ENCODE measurements at places on chromosomes 6 and 20.

DNA sequence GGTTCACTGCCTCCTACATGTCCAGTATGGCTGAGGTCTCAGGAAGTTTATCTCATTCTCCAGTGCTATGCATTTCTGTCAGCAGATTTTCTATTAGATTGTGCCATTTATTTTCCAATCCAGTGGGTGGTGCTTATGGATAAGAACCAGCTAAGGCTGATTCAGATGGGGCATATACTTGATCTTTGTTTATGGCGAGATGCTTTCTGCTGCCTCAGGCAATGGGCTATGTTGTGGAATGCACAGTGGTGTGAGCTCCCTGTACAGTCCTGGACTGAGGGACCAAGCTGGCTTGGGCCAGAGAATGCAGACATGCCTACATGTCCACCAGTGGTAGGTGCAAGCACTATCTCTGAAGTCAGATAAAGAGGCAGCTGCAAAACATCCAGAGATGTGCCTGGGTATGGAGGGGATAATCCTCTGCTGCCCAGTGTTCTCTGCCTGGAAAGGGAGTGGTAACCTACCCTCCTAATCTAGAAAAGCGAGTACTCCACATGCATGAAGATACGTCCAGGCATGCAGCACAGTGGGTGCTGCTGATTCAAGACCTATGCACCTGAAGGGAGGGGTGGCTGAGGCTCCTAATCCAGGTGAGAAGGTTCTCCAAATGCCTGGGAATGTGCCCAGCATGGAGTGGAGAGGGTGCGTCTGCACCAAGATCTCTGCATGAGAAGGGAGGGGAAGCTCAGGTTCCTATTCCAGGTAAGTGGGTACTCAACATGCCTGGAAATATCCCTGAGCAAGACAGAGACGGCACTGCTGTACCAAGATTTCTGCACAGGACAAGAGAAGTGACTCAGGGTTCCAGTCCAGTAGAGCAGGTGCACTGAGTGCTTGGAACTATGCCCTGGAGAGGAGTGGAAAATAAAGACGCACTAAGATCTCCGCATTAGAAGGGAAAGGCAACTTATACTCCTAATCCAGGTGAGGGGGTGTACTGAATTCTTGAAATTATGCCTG, 9.4 kb downstream of the CST4 start:
- no peak for DNase-seq

DNA sequence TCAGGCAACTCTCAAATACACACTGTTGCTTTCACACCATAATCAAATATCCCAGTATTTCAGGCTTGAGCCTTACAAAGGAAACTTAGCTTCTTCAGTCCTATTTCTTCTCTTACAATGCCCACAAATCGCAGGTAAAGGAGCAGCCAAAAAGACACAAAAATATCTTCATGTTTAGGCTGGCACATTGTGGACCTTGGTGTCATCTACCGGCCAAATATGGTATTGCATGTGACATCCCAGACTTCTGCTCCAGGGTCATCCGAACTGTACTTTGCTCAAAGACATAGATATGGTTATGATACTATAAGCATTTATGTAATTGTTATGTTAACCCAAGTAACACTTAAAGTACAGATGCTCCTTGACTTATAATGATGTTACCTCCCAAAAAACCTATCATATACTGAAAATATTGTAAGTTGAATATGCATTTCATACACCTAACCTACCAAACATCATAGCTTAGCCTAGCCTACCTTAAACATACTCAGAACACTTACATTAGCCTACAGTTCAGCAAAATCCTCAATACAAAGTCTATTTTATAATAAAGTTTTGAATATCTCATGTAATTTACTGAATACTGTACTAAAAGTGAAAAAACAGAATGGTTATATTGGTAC, 4.6 kb downstream of the OR2H2 start:
- DNase-seq: peak; percentile 61

DNA sequence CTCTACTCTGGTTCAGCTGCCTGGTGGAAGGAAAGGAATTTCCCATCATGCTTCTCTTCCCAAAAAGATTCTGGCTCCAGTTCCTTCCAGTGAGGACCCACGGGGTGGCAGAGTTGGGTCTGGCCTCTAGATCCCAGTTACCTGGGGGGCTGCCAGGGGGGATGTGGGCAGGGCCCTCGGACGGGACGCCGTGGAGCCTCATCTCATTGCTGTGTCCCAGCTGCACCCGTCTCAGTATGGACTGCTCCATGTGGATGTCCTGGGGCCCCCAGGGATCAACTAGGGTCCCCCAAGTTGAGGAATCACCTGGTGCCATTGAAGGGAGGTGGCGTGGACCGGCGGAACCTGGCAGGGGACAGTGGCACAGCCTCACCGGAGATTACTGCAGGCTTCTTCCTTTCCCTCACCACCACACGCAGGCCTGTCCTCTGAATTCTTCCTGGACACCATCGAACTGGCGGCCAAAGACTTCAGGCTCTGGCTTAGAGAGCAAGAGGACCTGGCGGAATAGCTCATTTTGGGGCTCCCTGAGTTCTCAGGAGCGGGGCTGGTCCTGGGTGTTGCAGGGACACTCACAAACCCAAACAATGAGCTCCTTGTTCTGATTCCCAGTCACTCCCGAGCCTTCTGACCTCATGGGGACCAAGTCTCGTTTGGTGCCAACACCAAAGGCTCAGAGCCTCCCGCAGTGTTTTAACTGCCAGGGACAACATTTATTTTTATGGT, 8.5 kb downstream of the ZBP1 start:
- DNase-seq: no peak

DNA sequence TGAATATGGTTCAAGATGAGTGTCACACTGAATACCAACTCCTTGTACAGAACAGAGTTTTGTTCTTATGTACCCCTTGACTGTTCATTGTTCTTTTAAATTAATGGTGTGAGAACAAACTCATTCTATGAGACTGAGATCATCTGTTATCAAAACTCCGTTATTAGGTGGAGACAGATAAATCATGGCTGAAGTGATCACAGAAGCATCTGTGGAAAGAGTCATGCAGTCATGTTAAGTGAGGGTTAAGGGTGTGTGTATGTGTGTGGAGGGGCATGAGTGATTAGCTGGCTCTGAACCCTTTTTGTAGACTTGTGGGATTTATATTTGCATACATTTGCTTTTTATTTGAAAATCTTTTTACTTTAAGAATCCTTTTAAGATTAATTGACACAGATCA, 24.7 kb downstream of the ADGRG6 start:
- no peak for DNase-seq

Measured in CD4-positive, alpha-beta T cell treated with Interleukin-15 for 4 hours (primary cell).